ENCODE measurements at places on chromosomes 2 and 18. TPM values are rescaled to one million over a fixed set of nuclear protein-coding genes. Genes with fewer than 3 reads are reported as not detected.

TUBA3D gene
- total RNA-seq = not detected

MPHOSPH10 gene
- total RNA-seq = 66.3 TPM

ANO7 gene
- 0.45 TPM for total RNA-seq

SERPINB4 gene
- not detected for total RNA-seq

RUFY4 gene
- total RNA-seq = 1.3 TPM

LIMS4 gene
- total RNA-seq = 2.3 TPM

GRB14 gene
- total RNA-seq = 0.55 TPM

CD8B2 gene
- not detected for total RNA-seq

PLA2R1 gene
- not detected for total RNA-seq

C2orf80 gene
- total RNA-seq = not detected

LONRF2 gene
- 3.8 TPM for total RNA-seq

MSGN1 gene
- not detected for total RNA-seq

ZEB2 gene
- total RNA-seq = 146 TPM

TMEM200C gene
- total RNA-seq = not detected

ALK gene
- 14.7 TPM for total RNA-seq

HOXD12 gene
- 0.58 TPM for total RNA-seq

GALR1 gene
- total RNA-seq = not detected

FLACC1 gene
- 2.4 TPM for total RNA-seq

PFN4 gene
- not detected for total RNA-seq

DLGAP1 gene
- total RNA-seq = 135 TPM

HTR2B gene
- total RNA-seq = not detected

ATP6V1C2 gene
- total RNA-seq = not detected

CCT4 gene
- 329 TPM for total RNA-seq

FSHR gene
- total RNA-seq = not detected

SCYGR8 gene
- not detected for total RNA-seq

LOXL3 gene
- 0.88 TPM for total RNA-seq

RTKN gene
- 29.6 TPM for total RNA-seq

LAMA3 gene
- total RNA-seq = 2.6 TPM

PRADC1 gene
- total RNA-seq = 17.7 TPM

CCDC74A gene
- total RNA-seq = 7.0 TPM

SAP130 gene
- 44.7 TPM for total RNA-seq

MLPH gene
- 0.26 TPM for total RNA-seq

GALNT13 gene
- not detected for total RNA-seq

PSTPIP2 gene
- total RNA-seq = 6.3 TPM

TGOLN2 gene
- 56.0 TPM for total RNA-seq

TUBA3E gene
- total RNA-seq = not detected

SLC40A1 gene
- 1.5 TPM for total RNA-seq

RGPD4 gene
- total RNA-seq = not detected

CRACDL gene
- total RNA-seq = not detected

FIGN gene
- 0.24 TPM for total RNA-seq

SCYGR1 gene
- total RNA-seq = not detected

CHRNG gene
- total RNA-seq = not detected

ST6GAL2 gene
- 0.66 TPM for total RNA-seq

NGEF gene
- total RNA-seq = 0.69 TPM

UGT1A10 gene
- total RNA-seq = not detected

HOXD13 gene
- total RNA-seq = 32.7 TPM

EML6 gene
- 1.7 TPM for total RNA-seq

ALPP gene
- not detected for total RNA-seq

RAB12 gene
- total RNA-seq = 35.1 TPM

CFAP65 gene
- 0.83 TPM for total RNA-seq

SPATA3 gene
- total RNA-seq = not detected

BOD1L2 gene
- total RNA-seq = not detected

DIPK1C gene
- not detected for total RNA-seq

IGFBP5 gene
- 5.4 TPM for total RNA-seq

LIPG gene
- 8.4 TPM for total RNA-seq

DSG1 gene
- total RNA-seq = not detected

All from A673 (cell line).